ENCODE measurements at places on chromosomes 13 and 19.

DNA sequence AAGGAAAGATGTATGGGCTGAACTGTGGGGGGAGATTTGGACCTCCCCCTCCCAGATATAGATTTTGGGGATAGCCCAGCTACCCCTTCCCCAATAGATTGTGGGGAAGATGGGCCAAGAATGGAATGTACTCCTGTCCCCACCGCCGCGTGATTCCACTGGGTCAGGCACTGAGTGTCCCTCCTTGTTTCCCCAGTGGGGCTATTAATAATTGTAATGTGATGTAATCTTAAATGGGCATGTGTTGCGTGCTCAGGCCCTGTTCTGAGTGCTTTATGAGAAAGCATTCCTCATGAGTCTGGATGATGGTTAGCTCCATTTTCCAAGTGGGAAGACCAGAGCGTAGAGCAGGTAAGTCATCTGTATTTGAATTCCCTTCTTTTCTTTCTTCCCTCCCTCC lies 1.4 kb downstream of the PSMD8 start:
- DNase-seq = no peak

- DNase-seq = no peak
Observed at GRCh38 chr13:91540158-91540736, 141.8 kb downstream of the GPC5 start.

GRCh38 chr19:38815059-38816001 lies 2.6 kb upstream of the LGALS4 start:
- no peak for DNase-seq

DNA sequence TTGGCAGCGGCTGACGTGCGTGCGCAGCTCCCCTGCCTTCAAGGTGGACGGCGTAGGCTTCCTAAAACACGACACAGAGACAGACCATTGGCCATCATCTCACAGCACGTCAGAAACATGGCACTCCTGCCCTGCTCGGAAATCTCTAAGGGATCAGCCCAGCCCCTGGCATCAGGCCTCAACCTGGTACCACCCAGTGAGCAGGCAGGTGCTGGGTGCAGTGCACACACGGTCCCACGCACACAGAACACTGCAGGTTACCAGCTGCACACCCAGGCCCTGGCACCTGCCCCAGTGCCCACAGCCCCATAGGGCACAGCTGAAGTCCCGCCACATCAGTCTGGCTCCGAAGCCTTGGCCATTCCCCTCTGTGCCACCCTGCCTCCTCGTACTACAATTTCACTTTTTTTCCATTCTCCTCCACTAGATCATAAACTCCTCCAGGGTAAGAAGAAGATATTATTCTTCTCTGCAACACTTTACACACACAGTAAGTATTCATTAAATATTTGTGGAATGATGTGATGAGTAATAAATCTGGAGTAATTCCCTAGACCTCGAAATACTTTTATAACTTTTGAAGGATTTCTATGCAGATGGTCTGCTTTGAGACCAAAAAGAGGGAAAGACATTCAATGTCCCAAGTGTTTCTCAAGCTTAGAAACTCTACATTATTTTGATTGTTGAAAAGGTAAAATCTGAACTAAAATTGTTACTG lies 156.4 kb downstream of the COL4A1 start:
- DNase-seq = no peak

DNA sequence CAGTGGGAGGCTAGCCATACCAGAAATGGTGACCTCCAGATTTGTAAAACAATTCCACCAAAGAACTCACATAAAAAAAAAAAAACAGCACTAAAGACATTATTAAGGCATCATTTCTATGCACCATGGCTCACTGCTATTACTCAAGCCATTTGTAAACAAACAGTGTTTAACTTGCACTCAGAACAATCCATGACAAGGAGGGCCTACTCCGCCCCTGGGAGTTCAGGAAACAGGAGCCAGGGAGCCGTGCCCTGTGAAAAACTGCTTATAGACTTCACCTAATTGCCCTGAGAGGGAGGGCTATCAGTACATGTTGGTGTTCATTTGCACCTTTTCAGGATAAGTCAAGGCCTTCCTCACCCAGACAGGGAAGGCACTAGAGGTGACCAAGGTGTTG lies 103.2 kb downstream of the ZNF429 start:
- DNase-seq = no peak

- DNase-seq = no peak
Observed at GRCh38 chr13:73865027-73865426, 269.2 kb downstream of the KLF12 start.

GRCh38 chr19:44869733-44870470 lies 21.2 kb upstream of the TOMM40 start:
- no peak for DNase-seq

GRCh38 chr13:42064259-42064658 lies 15.8 kb downstream of the DGKH start:
- no peak for DNase-seq

DNA sequence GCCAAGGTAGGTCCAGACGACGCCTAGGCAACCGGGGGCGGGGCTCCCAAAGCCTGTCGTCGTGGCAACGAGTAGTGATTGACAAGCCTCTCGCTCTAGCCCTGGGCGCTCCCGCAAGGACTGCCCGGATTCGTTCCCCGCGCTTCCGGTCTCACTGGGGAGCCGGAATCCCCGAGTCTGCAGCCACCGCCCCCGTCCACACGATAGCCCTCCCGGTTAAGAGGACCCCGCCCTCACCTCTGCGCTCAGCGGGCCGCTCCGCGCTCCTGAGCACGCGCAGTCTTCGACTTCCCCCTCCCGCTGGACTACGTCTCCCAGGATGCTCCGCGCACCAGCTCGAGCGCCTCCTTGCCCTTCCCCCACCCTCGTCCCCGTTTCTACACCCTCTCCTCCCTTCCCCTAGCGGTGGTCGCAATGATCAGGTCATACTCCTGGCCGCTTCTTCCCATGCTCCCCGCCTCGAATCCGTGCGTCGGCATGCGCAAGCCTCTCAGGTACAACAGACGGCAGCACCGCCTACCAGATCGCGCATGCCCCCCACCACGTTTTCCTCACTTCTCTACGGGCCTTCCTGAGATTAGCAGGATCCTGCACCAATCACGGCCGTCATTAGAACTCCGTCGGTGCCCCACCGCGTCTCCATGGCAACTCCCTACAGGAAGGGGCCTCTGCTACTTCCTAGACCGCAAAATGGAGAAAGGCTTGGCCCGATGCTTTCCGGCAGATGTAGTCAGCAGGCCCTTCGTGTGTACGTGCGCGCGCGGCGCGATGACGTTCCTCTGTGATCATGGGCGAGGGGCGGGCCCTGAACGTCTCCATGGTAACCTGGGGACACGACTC lies at the start of gene MZF1:
MZF1 (minus strand) TSS at position 518 of the 840 bp plus-strand sequence. CDS start 1,946 bp downstream, outside the sequence.
- peak; percentile 99 for DNase-seq

- no peak for DNase-seq
Observed at GRCh38 chr13:104809483-104809882, 1726.0 kb downstream of the EFNB2 start.

GRCh38 chr13:70394031-70394548 lies 285.8 kb upstream of the KLHL1 start:
- no peak for DNase-seq

- no peak for DNase-seq
Observed at GRCh38 chr13:108786456-108787200, 157.2 kb downstream of the MYO16 start.

- DNase-seq = no peak
Observed at GRCh38 chr13:27022571-27023311, 148.9 kb downstream of the USP12 start.

- no peak for DNase-seq
Observed at GRCh38 chr13:28012383-28012782, 23.9 kb upstream of the URAD start.

DNA sequence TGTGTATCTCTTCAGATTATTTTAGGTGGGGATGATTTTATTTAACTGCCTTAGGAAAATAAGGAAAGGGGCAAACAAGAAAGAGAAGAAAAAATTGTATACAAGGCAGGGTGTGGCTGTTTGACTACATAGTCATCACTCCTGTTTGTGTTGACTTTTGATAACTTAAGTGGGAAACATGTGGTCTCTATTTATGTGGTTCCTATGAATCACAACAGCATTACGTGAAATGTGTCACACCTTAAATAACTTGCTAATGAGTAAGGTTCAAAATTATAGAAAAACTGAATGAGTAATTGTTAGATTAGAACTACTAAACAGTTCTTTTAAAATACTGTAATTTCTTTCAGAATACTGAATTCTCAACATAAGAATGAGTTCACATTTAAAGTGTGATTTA lies 69.3 kb downstream of the LMO7 start:
- no peak for DNase-seq

DNA sequence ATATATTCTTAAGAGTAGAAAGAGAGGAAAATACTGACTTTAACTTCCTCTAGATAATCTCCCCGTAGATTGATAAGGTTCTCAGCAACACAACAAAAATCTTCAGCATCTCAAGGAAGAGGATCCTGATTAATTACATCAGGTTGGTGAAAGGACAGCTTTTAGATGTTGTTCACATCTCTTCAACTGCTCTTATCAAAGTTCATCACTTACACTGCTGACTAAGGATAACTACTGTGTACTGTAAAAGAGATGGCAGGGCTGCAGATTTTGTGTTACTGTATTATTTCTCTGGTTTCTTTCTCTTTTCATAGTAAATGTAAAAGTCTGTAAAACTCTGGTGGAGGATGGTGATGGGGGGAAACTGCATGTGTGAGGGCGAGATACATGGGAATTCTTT lies 133.7 kb downstream of the PCDH9 start:
- no peak for DNase-seq

DNA sequence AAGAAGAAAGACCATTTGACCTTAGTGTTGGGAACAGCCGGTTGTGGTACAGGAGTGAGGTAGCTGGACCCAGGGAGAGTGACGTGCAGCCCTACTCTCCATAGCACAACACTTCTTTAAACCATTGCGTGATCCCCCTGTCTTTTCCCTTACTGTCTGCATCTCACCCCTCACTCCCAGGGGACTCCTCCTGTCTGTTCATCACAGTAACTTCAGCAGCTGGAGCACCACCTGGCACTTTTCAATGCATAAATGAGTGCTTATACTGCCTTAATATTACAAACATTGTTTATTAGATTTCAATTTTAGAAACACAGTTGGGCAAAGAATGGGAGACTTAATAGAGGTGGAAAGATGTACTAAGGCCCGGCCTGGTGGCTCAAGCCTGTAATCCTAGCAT lies 285.5 kb downstream of the UQCRFS1 start:
- no peak for DNase-seq

GRCh38 chr19:3671680-3672574 lies 28.3 kb downstream of the PIP5K1C start:
- DNase-seq = peak; percentile 49

DNA sequence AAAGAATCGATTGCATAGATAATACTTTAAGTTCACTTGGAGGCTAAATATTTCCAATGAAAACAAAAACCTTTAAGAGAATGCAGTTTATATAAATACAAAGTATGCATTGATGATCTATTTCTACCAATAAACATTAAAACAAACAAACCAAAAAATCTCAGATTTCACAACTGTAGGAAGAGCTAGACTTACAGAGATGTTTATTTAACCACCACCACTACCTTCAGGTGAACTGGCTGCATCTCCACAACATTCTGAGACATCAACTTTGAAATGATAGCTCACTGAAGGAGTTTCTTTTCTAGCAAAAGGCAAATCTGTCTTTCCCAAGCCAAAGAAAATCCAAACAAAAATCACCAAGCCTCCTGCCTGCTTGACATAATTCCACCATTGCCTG lies 44.2 kb downstream of the FOXO1 start:
- no peak for DNase-seq

DNA sequence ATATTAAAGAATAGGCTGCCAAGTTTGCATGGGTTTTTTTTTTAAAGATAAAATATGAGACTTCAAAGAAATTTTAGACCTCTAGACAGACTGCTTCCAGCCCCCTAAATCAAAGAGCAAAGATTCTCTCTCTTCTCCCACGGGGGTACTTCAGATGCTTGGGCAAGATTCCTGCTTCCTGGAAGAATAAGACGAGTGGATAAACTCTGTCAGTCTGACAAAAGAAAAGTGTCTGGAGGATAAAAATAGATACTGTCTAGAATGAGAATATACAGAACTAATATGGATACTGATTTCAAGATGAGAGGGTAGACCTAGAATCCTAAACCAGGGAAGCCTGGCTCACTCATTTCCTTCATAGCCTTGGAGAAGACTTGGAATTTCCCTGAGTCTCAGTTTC lies 435.1 kb downstream of the FOXO1 start:
- DNase-seq = no peak

DNA sequence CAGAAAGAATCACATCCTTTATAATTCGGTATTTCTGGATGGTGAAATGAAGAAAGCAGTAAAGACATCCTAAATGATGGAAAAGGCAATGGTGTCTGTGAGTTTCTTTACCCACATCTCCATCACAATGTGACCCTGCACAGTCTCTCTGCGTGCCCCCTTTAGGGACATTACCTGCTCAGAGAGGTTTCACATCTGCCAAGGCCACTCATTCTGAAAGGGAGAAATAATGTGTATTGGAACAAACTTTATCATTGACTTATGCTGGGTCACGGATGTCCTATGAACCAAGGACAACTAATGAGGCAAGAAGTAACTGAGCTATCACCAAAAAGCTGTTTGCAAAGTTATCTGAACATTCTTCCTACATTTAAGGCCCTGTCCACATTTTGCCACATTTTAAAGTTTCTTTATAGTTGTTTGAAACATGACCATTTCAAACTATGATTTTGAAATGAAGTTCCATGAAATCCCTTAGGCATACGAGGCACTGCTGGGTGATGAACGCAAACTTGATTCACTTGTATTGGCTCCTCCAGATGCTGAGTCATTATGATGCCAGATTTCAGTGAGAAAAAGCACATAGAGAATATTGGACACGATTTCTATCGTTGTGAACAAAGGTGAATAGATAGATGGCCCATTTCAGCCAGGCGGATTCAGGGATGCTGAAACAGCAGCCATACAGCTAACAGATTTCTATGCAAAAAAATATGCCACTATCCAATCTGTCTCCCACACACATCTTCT lies 63.5 kb upstream of the HMGB1 start:
- no peak for DNase-seq

DNA sequence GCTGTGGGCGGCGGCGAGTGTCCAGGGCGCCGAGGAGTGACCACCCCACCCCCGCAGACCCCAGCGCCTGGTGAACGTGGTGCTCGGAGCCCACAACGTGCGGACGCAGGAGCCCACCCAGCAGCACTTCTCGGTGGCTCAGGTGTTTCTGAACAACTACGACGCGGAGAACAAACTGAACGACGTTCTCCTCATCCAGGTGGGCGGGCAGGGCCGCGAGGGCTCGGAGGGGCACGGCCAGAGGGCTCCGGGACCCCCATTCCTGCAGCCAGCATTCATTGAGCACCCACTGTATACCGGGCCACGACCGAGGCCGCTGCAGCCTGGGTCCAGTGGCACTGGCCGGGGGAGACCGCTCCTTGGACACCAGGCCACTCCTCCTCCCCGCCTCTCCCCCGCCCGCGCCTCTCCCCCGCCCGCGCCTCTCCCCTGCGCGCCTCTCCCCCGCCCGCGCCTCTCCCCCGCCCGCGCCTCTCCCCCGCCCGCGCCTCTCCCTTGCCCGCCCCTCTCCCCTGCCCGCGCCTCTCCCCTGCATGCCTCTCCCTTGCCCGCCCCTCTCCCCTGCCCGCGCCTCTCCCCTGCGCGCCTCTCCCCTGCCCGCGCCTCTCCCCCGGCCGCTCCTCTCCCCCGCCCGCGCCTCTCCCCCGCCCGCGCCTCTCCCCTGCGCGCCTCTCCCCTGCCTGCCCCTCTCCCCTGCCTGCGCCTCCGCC lies 3.2 kb downstream of the PRTN3 start:
- DNase-seq = no peak

All from activated naive CD8-positive, alpha-beta T cell treated with anti-CD3 and anti-CD28 coated beads, Interleukin-2, amount 10 ng/mL, durations not matched to agents 7 days and 5 days (primary cell).